ENCODE measurements at places on chromosomes 2 and 18.

- ATAC-seq = no peak
Observed at GRCh38 chr2:48127612-48128191, 221.4 kb upstream of the FBXO11 start.

- no peak for ATAC-seq
Observed at GRCh38 chr18:24446953-24447538, 13.4 kb upstream of the HRH4 start.

- no peak for ATAC-seq
Observed at GRCh38 chr2:122423934-122424333, 668.5 kb downstream of the TSN start.

GRCh38 chr2:88808083-88808482 is 116.6 kb downstream of the RPIA start:
- no peak for ATAC-seq

DNA sequence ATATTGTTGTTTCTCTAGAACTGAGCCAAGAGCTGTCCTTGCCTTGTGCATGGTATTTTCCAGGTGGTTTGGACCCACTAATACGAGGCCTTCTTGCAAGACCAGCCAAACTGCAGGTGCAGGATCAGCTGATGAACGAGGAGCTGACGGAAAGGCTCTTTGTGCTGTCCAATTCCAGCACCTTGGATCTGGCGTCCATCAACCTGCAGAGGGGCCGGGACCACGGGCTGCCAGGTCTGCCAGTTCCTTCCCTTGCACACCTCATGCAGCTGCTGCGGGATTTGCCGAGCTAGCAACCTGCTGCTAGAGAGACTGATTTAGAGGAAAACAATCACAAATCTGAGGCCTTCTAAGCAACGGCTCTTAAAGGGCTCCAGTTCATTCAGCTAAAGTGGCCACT is 74.5 kb downstream of the TPO start:
- no peak for ATAC-seq

DNA sequence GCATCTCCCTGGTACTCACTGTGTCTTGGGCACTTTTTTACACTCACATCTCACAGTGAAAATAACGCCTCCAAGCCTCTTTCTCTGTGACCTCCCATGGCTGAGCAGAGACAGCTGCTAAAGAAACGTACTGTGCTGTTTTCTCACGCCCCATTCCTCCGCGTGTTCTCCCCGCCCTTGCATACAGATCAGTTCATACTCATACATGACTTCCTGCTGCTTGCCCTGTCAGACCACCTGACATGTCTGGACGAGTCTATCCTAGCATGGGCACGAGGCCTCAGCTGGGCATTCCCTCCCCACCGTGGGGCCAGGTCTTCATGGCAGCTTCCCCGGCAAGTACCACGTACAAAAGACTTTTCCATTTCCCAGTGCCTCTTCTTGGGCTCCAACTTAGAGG is 21.2 kb upstream of the IL1A start:
- ATAC-seq = no peak

- ATAC-seq = no peak
Observed at GRCh38 chr2:241505781-241506201, 2.6 kb downstream of the STK25 start.

GRCh38 chr2:29485117-29485516 is 369.9 kb downstream of the CLIP4 start:
- ATAC-seq = no peak

DNA sequence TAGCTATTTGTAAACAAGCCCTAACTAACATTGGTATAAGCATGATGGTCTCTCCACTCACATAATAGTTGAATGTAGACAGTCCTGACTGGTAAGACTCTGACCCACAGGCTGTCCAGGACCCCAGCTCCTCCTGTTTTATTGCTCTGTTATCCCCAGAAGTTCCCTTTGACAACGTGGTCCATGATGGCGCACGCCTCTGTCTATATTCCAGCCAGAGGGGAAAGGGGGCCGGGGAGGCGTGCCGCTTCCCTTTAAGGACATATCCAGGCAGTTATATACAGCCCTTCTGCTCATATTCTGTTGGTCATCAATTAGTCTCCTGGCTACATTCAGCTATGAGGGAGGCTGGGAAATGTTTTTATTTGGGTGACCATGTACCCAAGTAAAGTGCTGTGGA is 6.7 kb downstream of the DYSF start:
- ATAC-seq = no peak

DNA sequence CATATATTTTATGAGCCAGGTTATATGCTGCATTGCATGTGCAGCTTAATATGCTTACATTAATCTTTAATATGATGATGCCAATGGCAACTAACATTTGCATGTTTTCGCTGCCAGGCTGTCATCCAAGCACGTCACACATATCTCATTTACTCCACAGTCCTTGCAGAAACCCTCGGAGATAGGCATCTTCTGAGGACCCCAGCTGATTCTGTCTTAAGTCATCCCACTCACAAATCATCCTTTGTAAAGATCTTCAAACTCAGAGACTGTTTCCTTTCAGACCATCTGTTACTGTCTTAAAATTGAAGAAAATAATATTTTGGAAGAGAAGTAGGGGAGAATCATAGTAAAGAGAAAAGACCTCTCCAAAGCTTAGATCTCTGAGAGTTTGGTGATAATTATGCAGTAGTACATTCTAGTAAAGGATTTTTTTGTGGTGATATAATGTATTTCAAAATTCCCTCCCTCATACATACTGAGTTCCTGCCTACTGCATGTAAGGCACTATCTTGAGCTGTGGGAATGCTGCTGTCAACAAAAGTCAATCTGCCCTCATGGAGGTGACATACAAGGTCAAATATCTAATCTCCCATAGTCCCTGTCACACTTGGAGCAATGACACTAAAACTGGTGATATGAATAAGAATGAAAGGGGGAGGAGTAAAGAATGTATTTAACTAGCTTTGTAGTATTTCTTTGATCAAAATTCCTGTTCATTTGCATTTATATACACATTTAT is 11.0 kb downstream of the ITGA4 start:
- no peak for ATAC-seq

DNA sequence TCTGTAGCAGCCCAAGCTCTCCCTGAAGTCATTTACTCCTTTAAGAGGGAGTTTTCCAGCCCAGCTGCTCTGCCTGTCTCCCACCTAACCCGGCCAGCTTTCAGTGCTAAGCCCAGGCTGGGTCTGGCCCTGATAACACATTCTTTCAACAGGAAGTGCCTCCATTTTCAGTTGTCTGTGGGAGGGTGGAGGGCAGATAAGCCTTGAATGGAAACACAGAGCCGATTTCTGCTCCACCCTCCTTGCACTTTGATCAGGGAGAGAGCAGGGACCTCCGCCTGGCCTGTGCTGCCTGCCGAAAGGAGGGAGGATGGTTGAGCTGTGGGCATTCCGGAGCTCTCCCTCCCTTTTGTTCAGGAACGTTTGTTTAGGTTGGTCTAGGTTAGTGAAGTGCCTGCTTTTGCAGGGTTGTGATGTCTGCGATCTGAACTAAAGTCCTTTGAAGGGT is 24.8 kb downstream of the GATA6 start:
- no peak for ATAC-seq

- ATAC-seq = peak; percentile 9
Observed at GRCh38 chr2:207528980-207529329, 807 bp upstream of the CREB1 start.

DNA sequence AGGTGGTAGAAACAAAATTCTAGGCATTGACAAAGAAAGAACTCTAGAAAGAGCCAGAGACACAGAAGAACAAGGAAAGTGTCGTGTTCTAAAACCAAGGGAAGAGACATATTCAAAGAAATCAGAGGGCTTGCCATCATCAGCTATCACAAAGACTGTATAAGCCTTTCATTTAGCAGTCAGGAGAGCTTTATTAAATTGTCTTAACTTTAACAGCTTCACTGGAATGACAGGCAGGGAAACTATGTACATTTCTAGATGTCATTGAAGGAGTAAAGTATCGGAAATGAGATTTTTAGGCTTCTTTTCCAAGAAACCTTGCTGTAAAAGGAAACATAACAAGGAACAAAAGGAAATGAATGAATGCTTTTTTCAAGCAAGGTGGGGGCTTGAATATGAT is 15.8 kb downstream of the KYNU start:
- ATAC-seq = no peak

DNA sequence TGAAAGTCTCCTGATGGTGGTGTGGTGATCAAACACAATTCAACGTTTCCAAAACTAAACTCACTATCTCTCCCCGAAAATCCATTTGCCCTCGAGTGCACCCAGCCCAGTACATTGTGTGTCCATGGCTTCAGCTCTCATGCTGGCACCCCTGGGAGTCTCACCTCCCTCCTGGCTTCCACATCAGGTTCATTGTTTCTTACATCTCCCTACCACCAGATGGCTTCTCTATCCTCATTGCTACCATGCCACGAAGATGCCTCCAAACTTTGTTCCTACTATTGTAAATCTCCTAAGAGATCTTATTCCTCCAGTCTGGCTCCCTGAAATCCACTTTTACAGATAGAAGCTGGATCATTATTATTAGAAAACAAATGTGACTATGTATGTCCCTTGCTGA is 197.0 kb downstream of the MYT1L start:
- no peak for ATAC-seq

DNA sequence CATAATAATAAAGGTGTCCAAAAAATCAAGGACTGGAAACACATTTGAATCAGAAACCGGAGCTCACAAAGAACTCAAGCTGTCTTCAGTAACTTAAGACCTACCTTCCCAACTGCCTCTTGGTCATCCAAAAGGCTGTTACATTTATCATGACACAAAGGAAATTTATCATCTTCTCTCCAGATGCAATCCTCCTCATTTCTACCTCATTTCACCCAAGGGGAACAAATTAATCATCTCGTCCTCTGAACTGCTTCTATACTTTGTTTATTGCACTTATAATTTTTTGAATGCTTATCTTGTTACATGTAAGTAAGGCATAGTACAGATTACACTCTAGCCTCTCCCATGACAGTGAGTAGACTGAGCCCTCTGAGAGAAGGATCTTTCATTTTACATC is 105.1 kb upstream of the RGPD4 start:
- no peak for ATAC-seq

DNA sequence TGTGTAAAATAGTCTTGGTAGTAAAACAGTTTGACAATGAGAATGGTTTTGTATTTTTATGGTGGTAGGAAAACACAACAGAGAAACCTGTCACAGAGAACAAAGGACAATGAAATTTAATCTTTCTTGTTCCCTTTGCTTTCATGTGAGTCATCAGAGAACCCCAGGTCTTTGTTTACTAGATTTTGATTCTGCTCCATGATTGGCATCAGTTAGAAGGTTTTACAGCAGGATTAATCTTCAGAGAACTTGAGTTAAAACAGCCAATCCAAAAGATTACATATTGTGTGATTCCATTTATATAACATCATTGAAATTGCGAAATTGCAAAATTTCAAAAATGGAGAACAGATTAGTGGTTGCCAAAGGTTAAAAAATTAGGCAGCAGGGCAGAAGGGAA is 2.5 kb downstream of the APLF start:
- no peak for ATAC-seq

- no peak for ATAC-seq
Observed at GRCh38 chr2:190488516-190489233, 45.8 kb downstream of the NEMP2 start.

DNA sequence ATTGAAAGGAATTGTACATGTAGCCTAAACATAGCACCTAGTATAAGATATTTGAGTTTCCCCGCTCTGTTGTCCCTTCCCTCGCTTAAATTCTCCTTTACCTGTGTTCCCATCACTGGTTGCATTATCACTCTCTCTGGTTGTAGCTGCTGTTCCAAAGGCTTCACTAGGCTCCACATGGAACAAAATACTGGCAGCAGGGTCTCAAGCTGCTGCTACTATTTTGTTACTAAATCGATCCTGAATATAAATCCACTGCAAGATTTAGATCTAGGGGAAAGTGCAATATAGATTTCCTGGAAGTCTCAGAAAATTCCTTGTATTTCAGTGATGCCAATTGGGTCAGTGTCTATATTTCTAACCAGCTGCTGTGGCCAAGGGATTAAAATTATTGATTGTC is 443.5 kb downstream of the SATB2 start:
- no peak for ATAC-seq

- ATAC-seq = no peak
Observed at GRCh38 chr2:47345590-47345924, 57.4 kb upstream of the MSH2 start.

GRCh38 chr2:133077269-133077822 is 407.3 kb upstream of the LYPD1 start:
- no peak for ATAC-seq

GRCh38 chr2:25032901-25033300 is 9.0 kb upstream of the EFR3B start:
- no peak for ATAC-seq

DNA sequence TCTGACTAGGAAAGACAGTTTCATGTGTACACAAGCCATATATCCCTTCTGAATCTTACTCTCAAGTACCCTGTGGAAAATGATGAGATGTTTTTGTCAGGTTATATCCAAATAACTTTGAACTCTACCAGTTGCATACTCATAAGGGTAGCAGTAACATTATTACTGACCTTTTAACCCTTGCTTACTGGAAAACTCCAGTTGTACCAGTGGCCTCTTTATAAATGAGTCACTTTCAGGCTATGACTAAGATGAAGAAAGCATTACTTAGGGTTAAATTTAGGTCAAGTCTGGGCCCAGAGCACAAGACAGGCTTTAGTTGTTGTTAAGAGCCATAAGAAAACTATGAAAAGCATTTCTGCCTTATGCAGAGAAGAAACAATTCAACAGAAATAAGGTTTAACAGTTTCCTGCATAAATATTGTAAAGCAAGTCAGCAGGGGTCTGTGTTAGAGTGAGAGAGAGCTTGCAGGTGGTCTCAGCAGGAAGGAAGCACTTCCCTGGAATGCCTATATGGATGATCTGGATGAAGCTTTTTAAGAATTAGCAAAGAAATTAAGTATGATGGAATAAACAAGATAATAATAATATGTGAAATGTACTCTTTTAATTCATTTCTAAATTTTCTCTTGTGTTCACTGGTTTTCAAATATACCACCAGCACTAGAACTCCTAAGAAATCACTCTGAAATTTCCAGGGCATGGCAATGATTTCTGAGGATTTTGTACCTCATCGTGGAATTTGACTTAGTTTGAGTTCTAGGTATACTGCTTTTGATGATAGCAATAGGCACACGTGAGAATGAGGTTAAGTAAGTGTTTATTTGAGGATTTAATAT is 126.6 kb downstream of the UBE2E3 start:
- ATAC-seq = peak; percentile 88

DNA sequence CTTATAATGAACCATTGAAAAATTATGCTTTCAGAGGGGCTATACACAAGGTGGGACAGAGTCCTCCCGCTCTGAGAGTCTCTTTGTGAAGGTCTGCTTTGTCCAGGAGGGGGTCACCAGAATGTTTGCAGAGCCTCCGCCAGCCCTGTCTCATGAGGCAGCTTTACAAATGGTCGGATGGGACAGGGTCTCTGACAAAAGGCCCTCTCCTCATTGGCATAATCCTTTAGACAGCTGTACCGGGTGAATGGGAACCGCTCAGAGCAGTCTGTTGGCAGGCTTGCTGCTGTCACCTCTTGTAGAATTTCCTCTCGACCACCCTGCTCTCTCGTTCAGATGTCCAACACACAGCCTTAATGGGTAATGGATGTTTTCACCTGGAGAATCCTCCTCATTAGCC is 40.2 kb upstream of the TGIF1 start:
- no peak for ATAC-seq

All from activated CD4-positive, CD25-positive, alpha-beta regulatory T cell treated with anti-CD3 and anti-CD28 coated beads, Interleukin-2, amount 50 U/mL, for 24 hours (primary cell).